A673 (cell line): ENCODE measurements at places on chromosomes 4 and X. TPM values are rescaled to one million over a fixed set of nuclear protein-coding genes. Genes with fewer than 3 reads are reported as not detected.

DNA sequence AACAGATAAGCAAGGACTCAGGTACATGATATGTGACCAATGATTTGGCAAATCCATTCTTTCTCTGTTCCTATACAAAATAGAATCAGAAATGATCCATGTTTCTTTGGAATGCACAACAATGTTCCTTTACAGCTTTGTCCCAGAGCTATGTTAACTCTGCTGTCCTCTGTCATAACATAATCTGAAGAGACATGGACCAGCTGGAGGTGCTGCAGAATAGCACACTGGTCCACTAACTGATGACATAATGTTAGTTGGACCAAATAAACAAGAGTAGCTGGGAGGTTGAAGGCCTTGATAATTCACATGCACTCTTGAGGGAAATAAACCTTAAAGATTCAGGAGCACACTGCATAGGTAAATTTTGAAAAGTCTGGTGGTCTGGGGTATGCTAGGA lies 23.0 kb upstream of the DHX15 start:
- peaks cover 7% of the 10 kb centered on the region for H3K27me3 ChIP-seq
- H3K4me3 ChIP-seq, result no peak overlapping the region
- H3K27ac ChIP-seq, result no peak overlapping the region
- no peaks in the 10 kb centered on the region for H3K4me1 ChIP-seq
- no peaks in the 10 kb centered on the region for H3K36me3 ChIP-seq
- DNase-seq, result no peak

Gene TLR3
- 1.8 and 2.5 TPM in 2 replicates for total RNA-seq

Gene SRPX2
- 8.8 and 12.3 TPM in 2 replicates for total RNA-seq

GRCh38 chrX:9609987-9610386 lies 145.1 kb downstream of the TBL1X start:
- no peak overlapping the region for H3K27ac ChIP-seq
- H3K4me3 ChIP-seq, result no peak overlapping the region
- no peaks in the 10 kb centered on the region for H3K27me3 ChIP-seq

- no peak overlapping the region for H3K27ac ChIP-seq
- DNase-seq, result peak; percentile 3
- no peaks in the 10 kb centered on the region for H3K27me3 ChIP-seq
These were observed 7.3 kb downstream of the NAP1L5 start for GRCh38 chr4:88690355-88690754.

- no peaks in the 10 kb centered on the region for H3K27me3 ChIP-seq
- no peak for DNase-seq
- H3K36me3 ChIP-seq, result no peaks in the 10 kb centered on the region
- no peak overlapping the region for H3K4me3 ChIP-seq
- no peak overlapping the region for H3K27ac ChIP-seq
These were observed 62.6 kb downstream of the DGKK start for GRCh38 chrX:50407976-50408375.
